Activated CD4-positive, CD25-positive, alpha-beta regulatory T cell treated with anti-CD3 and anti-CD28 coated beads, Interleukin-2, amount 50 U/mL, for 24 hours (primary cell): ENCODE measurements at places on chromosomes 6 and 20.

GRCh38 chr6:163607792-163608191 lies 193.3 kb downstream of the QKI start:
- no peak for ATAC-seq

DNA sequence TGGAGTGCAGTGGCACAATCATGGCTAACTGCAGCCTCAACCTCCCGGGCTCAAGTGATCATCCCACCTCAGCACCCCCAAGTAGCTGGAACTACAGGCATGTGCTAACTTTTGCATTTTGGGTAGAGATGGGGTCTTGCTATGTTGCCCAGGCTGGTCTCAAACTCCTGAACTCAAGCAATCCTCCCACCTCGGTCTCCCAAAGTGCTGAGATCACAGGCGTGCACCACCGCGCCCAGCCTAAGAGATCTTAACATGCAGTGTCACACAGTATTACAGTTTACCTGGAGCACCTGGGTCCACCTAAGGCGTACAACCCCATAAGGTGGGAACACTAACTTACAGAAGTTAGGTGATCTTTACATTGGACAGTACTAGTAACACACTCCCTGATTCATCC lies 29.5 kb downstream of the TMEM242 start:
- ATAC-seq, result no peak

DNA sequence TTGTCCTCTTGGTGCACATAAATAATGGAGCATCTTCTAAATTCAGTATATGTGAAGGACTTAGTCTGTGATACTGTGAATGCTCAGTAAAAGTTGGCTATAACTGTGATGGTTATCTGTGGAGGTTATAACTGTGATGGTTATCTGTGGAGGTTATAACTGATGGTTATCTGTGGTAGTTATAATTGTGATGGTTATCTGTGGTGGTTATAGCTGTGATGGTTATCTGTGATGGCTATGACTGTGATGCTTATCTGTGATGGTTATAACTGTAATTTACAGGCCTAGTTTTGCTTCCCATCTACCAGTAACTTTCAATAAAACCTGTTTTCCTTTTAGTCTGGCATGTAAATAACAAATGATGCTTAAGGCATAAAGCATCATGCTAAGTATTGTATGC lies 16.5 kb downstream of the PTK7 start:
- ATAC-seq, result peak; percentile 33

DNA sequence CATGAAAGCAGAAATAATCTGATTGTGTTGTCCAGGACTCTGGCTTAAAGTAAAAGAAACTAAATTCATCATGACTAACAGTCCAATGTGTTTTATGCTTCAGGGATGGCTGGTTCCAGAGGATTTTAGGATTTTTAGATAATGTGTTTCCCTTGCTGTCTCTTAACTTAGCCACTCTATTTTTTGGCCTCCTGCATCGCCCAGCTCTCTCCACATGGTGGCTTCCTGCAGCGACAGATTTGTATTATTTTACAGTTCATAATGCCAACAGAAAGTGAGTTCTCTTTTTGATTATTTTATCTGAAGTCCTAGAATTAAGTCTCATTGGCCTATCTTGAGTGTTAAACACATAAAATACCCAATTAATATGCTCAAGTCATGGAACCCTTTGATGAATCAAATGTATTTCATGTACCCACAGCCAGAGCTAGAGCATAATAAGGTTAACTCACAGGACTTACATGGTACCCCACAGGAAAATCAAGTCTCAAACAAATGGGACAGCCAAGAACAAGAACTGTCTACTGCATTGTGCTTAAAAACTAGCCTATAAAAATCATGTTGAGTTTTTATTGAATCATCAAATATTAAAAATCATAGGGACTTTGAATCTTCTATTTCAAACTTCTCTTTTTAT lies 582.5 kb downstream of the DOK5 start:
- no peak for ATAC-seq

- ATAC-seq, result no peak
Measured at GRCh38 chr6:164121527-164121926, 707.0 kb downstream of the QKI start.

DNA sequence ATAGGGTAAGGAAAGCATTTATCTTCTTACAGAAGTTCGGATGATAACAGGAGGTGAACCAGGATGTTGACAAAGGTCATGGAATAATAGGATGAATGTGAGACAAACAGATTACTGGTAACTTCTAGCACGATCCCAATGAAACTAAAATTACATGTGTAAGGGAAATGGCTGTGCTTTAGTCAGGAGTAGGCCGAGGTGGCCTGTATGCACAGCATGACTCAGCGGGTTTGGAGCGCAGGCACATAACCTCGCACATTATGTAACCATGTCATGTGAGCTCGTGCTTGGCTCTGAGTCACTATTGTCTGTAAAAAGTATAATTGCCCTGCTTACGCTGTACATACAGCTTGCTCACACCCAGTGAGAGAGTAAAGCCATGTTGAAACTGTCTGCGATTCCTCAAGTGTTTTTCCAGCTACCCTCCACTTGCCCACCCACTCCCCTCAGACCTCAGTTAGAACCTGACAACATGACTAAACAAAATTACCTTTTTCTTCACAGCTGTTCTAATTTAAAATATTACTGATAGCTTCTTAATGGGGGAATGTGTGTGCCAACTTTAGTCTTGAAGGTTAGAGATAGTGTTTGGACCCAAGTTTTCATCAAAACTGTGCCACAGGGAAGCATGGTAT lies 8.2 kb downstream of the CYB5R4 start:
- ATAC-seq, result peak; percentile 56

GRCh38 chr20:33531047-33531877 lies 41.4 kb downstream of the CBFA2T2 start:
- no peak for ATAC-seq

DNA sequence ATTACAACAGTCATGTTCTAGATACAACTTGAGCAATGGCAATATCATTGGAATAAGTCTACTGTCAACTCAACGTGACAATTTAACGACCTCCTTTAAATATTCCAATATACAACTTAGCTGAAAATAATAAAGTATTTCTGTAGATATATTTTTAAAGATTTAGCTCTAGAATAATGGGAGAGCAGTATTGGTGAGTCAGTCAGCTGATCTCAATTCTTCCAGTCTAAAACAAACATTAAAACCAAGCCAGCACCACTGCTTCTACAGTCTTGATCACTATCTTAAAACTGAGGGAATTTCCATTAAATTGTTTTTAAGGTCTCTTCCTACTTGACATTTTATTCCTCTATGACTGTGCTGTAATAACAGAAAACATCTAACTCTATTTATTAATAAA lies 38.2 kb downstream of the NOL7 start:
- ATAC-seq, result peak; percentile 50

DNA sequence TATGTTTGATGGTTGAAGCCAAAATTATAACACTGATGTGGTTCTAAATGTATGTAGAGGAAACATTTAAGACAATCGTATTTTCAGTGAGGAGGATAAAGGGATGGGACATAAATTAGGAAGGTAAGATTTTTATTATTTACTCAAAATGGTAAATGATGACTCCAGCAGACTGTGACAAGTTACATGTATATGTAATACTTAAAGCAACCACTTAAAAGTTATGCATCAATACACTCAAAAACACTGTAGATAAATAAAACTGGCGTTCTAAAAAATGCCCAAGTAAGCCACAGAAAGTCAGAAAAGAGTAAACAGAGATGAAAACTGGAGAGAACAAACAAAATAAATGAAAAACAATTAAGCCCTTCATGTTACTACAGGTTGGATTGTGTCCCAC lies 18.7 kb downstream of the HLA-DMB start:
- no peak for ATAC-seq

DNA sequence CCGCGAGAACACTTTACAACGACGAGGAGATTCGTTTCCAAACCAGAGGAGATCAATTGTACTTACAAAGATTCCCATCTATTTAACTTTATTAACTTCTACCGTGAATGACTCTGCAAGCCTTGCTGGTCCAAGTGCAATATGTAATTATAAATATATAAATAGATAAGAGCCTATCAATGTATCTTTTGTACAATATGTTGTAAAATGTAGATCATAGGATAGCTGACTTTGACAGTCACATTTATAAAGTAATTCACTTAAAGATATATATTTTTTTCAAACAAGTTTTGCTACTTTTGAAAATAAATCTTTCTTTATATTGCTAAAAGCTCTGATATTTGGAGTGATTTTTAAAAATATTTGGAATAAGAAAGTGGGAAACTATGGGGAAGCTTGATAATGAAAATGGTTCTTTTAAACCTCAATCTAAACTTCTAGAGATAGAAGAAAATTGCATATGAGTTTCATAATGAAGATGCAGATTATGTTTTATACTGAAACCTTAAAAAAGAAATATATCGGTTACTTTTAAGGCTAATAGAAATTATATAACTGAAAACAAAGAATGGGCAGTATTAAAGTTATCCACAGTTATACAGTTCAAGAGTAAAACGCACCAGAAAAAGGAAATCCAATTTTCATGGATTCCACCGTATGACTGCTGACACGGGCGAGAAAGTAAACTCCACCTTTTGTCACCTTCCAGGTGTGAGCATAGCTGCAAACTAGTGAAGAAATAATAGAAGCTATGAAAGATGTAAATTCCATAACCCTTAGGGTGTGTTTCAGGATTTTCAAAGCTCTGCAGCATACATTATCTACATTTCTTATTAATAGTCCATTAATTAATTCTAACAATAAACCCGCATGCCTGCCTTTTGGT lies 3.3 kb downstream of the TCF21 start:
- ATAC-seq, result no peak

GRCh38 chr6:149484733-149485700 lies at the start of gene ZC3H12D:
TSS of gene ZC3H12D (minus strand) at chr6:149485014. CDS start at chr6:149474543, 10,471 bp downstream.
- peak; percentile 79 for ATAC-seq

DNA sequence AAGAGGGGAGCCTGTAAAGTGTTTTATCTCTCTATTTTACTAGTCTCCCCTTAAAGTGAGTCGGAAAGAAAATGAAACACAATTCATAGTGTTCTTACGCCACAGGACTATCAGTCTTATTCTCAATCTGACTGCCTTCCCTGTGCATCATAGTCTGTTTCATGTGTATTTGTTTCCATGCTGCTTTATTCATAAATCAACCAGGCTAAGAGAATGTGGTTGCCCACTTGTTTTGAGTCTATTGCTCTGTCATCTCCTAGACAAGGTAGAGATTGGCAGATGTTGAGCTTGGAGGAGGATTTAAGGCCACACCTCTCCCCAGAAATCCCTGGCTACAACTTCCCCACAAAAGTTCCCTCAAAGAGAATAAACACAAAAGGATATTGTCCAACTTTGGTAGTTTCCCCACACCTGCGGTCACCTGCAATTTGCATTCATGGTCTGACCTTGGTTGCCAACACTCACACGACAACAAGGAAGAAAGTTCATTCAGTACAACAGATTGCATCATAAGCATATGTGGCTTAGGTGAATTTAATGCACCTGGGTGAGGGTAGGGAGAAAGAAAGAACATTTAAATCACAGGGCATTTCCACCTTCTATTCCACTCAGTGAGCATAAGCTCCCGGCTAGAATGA lies 167.1 kb upstream of the FBXL4 start:
- no peak for ATAC-seq

GRCh38 chr6:33276581-33276863 lies 401 bp upstream of the B3GALT4 start:
- ATAC-seq, result no peak

DNA sequence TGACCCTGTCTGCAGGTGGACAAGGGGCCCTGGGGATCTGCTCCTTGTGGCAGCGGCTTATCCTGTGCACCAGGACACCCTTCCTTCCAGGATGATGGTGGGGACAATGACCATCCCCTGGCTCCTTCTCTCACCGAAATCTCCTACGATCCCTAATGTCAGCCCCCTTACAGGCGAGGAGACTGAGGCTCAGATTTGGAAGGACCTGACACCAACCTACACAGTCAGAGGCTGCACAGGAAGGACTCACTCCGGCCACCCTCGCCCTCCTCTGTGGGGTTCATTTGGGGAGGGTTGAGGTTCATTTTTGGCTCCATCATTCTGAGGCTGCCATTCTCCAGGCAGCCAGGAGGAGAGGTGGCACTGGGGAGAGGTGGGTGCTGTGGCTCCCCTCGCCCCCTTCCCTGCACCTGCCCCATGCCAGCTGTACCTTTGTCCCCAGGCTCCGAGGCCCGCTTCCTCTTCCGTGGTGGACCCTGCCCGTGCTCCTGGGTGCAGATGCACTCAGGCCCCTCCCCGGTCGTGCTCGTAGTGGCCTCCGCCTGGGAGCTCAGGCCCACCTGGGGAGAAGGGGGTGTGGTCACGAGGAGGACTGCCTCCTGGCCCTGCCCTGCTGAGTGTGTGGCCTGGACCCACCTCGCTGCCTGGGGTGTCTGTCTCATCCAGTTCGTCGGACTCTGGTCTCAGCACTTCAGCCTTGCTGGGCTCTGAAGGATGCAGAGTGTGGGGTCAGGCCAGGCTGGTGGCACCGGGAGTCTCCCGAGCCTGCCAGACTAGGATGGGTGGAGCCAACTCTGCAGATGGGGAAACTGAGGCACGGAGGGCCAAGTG lies 5.3 kb upstream of the CABLES2 start:
- ATAC-seq, result no peak

GRCh38 chr6:89711801-89712200 lies 73.3 kb upstream of the LYRM2 start:
- no peak for ATAC-seq

- ATAC-seq, result peak; percentile 64
Measured at GRCh38 chr6:16494793-16495192, 256.4 kb downstream of the GMPR start.
